Activated T-helper 1 cell treated with anti-CD3 and anti-CD28 coated beads, Interleukin-2, amount 50 U/mL, for 16 hours (primary cell): ENCODE measurements at places on chromosomes 2 and 18.

DNA sequence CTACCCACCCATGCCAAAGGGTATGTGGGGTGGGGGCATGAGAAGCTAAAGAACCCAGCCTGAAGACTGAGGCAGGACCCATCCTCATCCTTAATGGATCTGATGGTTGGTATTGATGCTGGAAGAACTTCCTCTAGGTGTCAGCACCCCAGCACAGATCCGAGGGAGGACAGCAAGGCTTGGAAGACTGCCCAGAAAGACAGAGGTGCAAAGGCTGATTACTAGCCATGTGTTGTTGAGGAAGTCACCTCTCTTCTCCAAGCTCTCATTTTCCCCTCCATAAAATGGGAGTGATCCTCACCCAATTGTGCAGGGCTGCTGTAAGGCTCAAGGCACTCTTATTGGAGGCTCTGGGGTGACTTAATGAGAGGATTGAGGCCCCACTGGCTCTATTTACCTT, 256.5 kb downstream of the CELF4 start:
- DNase-seq: no peak

GRCh38 chr18:44536046-44536445, 144.6 kb upstream of the SETBP1 start:
- no peak for DNase-seq

DNA sequence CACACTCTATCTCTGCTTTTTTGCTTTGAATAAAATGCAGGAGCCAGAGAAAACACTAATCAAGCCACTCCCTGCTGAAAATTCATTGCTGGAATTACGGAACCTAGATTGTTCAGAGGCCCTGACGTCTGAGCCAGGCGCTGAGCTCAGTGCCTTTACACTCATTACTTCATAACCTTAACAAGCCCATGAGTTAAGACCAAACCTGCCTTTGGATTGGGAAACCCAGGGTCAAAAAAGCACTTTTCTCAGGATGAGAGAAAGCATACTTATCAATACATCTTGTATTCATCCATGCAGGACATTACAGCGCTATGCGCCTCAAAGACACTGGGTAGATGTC, 762 bp downstream of the INO80C start:
- DNase-seq: no peak

DNA sequence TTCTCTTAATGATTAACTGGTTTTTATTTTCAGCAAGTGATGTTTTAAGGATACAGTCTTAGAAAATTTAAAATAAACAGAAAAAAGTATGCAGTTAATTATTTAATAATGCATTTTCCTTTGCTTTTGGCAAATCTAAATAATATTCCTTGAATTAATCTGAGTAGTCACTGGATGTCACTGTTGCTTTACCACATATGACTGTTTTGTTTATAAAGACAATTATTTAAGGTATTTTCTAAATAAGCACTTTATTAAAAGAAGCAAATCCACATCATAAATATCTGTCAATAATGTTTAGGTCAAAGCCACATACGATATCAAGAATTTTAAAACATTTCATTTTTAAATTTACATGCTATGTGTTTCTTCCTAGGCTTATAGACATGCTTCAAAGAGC, 40.6 kb upstream of the TFPI start:
- DNase-seq: no peak

- no peak for DNase-seq
Observed at GRCh38 chr2:212975333-212975732, 176.1 kb downstream of the IKZF2 start.

- no peak for DNase-seq
Observed at GRCh38 chr2:143720095-143720664, 591.0 kb downstream of the ARHGAP15 start.

DNA sequence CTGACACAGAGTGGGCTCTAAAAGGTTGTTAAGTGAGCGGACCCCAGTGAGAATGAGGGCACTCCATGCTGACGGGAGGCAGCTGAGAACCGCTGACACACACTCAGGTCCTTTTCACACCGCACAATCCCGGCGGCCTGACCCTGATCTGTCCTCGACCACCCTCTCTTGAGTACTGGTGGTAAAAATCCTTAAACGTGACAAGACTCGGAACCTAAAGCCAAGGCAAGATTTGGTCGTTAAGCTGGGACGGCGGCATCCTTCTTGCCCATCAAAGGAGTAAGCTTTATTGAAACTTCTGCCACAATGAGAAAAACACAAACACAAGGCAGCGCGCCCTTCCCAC, 569 bp downstream of the TMX3 start:
- DNase-seq: no peak

DNA sequence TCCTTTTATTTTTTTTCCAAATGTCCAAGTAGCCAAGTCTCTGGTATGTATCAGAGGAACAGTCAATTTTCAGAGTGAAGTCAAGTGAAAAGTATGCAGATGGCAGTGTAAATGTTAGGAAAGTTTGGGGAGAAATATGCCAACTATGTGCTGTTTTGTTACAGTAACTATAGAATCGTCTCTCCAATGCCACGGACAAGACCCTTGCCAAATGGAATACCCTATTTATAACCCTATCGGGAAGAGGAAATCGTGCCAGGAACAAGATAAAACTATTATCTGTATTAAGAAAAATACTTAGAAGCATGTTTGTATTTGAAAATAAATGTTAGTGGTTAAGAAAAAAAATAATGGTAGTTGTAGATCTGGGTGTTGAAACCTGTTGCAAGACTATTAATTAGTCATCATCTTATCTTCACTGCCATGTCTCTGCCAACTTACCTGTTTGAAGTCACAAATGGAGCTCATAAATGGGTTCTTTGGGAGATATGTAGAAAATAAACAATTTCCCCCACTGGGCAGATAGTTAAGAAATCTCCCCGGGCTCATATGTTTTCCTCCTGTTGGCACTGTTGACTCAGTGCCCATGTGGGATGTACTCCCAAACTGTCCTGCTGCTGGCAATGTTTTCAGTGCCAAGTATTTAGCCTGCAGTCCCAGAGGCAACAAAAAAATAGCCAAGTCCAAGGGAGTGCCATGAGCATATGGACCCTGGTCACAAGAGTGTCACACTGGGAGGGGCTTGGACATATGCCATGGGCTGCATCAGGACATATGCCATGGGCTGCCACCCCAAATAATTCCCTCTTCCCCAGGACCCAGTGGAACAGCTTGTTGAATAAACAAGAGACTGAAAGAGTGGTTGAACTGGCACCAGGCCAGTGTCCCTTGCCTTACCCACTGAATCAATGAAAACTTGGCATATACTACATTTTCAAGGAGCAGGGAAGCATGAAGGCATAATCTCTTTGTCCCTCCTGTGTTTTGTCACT, 366.9 kb downstream of the OSR1 start:
- DNase-seq: no peak

- DNase-seq: no peak
Observed at GRCh38 chr2:242052421-242052820, 182.9 kb downstream of the RTP5 start.

- DNase-seq: no peak
Observed at GRCh38 chr2:9889812-9890261, 46.6 kb downstream of the TAF1B start.

GRCh38 chr2:7844414-7844965, 837.4 kb upstream of the ID2 start:
- DNase-seq: no peak

GRCh38 chr2:37507703-37508102, 163.3 kb downstream of the QPCT start:
- no peak for DNase-seq

DNA sequence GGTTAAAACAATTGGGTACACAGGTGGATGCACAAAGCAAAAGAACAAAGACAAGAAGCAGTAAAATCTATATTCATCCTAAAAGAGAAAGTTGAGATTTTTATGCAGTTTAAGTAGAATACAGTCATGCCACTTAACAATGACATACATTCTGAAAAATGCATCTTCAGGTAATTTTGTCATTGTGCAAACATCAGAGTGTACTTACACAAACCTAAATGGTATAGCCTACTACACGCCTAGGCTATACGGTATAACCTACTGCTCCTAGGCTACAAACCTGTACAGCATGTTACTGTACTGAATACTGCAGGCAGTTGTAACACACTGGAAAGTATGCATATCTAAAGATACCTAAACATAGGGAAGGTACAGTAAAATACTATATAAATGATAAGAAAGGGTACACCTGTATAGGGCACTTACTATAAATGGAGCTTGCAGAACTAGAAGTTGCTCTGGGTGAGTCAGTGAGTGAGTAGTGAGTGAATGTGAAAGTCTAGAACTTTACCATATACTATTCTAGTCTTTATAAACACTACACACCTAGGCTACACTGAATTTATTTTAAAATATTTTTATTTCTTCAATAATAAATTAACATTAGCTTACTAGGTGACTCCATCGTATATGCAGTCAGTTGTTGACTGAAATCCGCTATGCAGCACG, 132.9 kb downstream of the BARD1 start:
- no peak for DNase-seq

GRCh38 chr2:86632672-86633071, 9.0 kb upstream of the RNF103 start:
- DNase-seq: no peak

GRCh38 chr2:70643715-70644114, 90.1 kb upstream of the TGFA start:
- no peak for DNase-seq

GRCh38 chr2:157415591-157416101, 28.2 kb downstream of the CYTIP start:
- DNase-seq: no peak

GRCh38 chr2:19676770-19677169, 225.0 kb downstream of the TTC32 start:
- DNase-seq: no peak

GRCh38 chr18:47997338-47997780, 66.9 kb upstream of the SMAD2 start:
- no peak for DNase-seq

GRCh38 chr18:46196627-46197243, 92.5 kb downstream of the HAUS1 start:
- no peak for DNase-seq

GRCh38 chr18:79507546-79508480, 112.1 kb downstream of the NFATC1 start:
- DNase-seq: no peak

GRCh38 chr2:218095853-218096252, 26.8 kb downstream of the RUFY4 start:
- DNase-seq: no peak

DNA sequence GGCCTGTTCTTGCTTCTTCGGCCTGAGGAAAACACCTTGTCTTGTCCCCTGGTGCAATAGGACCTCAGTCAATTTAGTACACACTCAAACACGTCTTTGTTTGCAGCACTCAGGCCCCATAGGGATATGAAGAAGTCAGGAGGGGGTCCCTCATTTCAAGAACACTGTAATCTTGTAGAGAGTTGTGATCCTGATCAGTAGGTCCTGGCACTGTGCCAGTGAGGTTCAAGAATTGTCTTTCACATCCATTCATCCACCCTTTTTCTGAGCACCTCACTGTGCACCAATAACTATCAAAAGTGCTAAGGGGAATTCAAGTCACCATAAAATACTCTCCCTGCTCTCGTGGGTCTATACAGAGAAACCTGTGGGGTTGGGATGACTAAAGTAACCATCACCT, 131.4 kb upstream of the LHCGR start:
- no peak for DNase-seq

DNA sequence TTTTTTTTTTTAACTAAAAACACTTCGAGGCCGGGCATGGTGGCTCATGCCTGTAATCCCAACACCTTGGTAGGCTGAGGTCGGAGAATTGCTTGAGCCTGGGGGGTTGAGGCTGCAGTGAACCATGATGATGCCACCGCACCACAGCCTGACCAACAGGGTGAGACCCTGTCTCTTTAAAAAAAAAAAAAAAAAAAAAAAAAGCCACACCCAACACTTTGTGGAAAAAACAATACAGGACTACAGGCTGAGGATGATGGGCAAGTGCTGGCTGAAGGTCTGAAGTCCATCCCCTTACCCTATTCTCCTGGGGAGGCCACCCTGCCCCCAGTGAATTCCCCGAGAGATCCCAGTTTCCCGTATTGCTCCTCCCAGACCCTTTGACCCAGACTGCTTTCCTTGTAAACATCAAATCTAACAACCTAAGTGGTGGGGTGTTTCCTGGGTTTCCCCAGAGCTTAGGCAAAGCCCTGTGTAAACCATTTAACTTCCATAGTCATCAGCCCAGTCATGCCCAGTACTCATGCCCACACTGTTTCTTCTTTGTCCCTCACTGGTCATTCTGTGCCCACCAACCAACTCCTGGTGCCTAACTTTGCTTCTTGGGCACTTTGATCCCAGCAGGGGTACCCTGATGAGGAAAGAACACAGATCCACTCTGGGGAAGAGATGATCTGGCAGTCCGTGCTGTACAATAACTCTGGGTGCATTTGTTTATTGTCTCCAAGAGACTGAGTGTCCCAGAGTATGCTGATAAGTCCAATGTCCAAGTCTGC, 5.8 kb upstream of the TMEM37 start:
- DNase-seq: no peak

- no peak for DNase-seq
Observed at GRCh38 chr2:86035376-86035882, 70.3 kb downstream of the POLR1A start.

DNA sequence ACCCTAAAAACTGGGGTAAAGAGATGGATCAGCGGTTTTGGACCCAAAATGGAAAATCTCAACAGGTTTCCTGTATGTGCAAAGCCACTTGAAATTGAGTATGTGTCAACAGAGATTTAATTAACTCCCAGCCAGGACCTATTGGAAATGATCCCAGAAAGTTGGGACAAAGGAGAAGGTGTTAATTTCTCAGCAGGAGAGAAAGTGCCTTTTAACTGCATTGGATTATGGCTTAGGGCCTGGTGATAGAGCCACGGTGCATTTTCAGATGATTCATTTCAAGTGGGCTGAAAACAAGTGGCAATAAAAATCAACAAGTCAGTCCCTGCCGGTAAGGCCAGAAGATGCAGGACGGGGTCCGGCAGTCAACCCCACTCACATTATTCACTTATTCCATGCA, 80.2 kb upstream of the BCL11A start:
- no peak for DNase-seq

- no peak for DNase-seq
Observed at GRCh38 chr2:42932271-42933151, 140.1 kb upstream of the HAAO start.

- DNase-seq: no peak
Observed at GRCh38 chr2:230865307-230865765, 594 bp downstream of the ITM2C start.

GRCh38 chr2:59018737-59019136, 777.6 kb upstream of the FANCL start:
- DNase-seq: no peak

- no peak for DNase-seq
Observed at GRCh38 chr2:31420936-31421335, 6.4 kb upstream of the XDH start.

GRCh38 chr2:13030606-13031005, 313.9 kb downstream of the TRIB2 start:
- no peak for DNase-seq
